ENCODE measurements at places on chromosomes 12 and 14. TPM values are rescaled to one million over a fixed set of nuclear protein-coding genes. Genes with fewer than 3 reads are reported as not detected.

KRT73 gene
- total RNA-seq = 0.29 TPM

DGKA gene
- total RNA-seq = 236 TPM

- no peak for DNase-seq
Observed at GRCh38 chr12:96044943-96045290, 9.5 kb upstream of the LTA4H start.

DNA sequence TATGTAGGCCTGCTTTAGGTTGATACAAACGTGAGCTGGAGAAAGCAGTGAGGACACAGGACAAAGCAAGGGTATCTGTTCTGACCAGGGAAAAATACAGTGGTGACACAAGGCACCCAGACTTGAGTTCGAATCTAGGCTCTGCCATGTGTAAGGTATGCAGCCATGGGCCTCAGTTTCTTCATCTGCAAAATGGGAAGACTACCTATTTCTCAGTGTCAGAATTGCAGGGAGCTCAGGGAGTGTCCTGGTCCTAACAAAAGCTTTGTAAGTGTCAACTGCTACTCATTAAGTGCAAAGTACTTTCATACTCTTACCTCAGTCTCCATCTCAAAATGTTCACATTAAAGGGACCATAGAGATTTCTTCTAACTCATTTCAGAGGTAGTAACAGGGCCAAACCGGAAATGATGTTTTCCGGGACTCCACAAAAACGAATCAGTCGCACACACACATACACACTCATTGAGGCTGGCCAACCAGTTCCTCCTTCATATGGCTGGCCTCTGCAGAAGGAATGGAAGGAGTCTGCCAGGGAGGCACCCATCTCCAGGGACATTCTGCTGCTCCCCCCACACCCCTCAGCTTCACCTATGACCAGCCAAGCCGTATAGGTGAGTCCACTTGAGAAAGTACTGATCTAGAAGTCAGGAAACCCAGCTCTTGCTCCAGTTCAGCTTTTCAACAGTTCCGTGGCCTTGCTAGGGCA lies 7.8 kb downstream of the CTDSP2 start:
- no peak for DNase-seq

GRCh38 chr14:99524804-99525698 lies 43.8 kb downstream of the CCNK start:
- DNase-seq = no peak

DNA sequence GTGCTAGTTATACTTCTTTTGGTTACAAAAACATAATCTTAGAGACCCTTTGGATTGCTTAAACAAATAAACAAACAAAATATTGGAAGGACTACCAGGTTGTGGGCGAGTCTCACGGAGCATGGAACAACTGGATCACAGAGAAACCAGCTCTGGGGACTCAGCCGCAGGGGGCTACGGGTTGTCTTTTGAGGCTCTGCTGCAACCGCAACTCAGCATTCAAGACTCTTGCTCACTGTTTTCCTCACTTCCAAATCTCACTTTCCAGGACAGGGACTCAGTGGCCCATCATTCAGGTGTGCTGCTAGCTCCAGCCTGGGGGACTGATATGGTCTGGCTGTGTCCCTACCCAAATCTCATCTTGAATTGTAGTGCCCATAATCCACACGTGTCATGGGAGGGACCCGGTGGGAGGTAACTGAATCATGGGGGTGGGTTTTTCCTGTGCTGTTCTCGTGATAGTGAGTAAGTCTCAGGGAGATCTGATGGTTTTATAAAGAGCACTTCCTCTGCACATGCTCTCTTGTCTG lies 14.0 kb upstream of the SERPINA4 start:
- DNase-seq = no peak

DNA sequence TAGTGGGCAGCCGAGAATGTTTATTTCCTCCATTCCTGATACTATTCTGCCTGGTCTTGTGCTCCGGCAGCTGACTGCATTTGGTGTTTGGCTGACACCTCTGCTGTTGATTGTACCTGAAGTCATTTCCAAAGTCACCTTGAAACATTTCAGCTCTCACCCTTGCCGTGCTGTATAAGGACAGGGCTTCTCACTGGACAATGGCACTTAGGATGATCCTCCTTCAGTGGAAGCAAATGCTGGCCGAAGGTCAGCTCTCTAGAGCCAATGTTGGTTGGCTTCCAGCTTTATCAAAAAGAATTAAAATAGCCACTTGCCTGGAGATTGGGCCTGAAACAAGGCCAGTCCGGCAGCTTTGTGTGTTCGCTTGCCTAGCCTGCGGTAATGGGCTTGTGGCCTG lies 44.0 kb downstream of the ACACB start:
- DNase-seq = no peak

GRCh38 chr12:62998454-62998853 lies 63.5 kb upstream of the PPM1H start:
- no peak for DNase-seq
